ENCODE measurements at places on chromosomes 5 and 9.

DNA sequence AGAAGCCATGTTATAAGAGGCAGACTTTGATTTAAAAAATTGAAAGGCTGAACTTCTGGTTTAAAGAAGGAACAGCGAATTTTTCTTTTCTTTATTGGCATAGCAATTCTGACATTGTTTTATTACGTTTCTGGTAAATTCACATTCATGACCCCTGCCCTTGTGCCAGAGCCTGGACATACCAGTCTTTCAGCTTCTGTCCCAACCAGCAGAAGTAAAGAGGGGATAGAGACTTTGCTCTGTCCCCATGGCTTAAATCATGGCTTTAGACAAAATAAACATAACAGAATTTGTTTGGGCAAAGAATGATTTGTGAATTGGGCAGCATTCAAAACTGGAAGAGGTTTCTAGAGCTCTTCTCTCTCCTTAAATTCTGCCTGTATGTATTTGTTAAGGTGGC lies 15.3 kb downstream of the CAST start:
- no peak for DNase-seq

DNA sequence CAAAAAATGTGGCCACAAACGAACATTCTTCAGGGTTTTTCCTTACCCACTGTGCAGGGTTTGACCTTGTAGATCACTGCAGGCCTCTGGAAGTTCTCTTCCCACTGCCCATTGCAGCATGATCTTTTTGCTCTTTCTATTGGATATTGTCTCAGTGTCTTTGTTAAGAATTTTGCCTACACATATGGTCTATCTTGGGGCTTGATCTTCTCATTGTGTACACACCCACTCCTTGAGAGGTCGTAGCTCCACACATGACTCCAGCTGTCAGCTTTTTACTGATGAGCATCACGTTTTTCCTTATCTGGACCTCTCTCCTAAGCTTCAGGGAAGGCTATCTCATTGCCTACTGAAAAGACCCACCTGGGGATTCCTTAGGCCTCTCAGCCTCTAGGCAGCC lies 3.0 kb upstream of the GLRX start:
- DNase-seq = no peak

GRCh38 chr5:138611678-138612218 lies 36.5 kb upstream of the HSPA9 start:
- DNase-seq = no peak

GRCh38 chr5:169356181-169356580 lies 55.2 kb upstream of the SLIT3 start:
- no peak for DNase-seq

DNA sequence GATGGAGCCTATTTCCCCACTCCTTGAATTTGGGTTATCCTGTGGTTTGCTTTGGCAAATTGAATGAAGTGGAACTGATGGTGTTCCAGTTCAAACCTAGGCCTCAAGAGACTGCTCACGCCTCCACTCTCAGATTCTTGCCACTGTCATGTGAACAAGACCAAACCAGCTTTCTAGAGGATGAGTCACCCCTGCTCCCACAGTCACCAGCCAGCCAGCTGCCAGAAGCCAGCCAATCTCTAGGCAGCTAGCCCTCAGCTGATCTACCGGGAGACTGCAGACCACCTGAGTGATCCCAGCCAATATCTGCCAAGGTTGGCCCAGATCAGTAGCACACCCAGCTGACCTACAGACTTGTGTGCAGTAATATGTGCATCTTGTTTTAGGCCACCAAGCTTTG lies 300.6 kb downstream of the TMEM38B start:
- DNase-seq = no peak

DNA sequence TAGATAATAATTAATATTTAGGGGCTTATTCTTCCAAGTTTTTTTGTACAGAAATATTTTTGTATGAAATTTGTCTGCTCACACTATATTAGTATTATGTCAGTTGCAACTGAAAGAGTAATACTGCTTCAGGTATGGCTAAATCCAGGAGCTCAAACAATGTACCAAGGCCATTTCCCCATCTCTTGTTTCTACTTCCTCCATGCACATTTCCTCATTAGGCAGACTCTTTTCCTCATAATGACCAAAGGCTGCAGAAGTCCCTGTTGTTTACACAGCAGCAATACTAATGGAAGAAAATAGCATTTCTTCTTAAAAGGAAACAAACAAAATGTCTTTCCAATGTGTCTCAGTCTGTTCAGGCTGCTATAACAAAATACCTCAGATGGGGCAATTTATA lies 9.2 kb upstream of the OTULINL start:
- no peak for DNase-seq

DNA sequence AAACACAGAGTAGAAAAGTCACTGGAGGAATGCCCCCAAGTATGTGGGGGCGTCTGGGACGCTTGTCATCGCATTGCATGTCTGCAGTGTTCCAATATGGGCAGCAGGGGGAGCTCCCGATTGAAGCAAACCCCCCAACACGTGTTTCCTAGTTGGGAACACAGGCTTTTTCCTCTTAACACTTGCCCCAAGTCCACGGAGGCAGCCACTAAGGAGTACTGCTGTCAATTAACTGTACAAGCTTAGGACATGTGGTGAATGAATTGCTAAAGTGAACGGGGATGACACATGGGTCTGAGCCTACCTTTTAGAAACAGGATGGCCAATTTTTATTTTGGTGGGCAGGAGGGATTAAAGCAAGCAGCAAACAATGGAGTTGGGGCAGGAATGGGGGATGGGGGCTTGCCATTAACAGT lies 2.2 kb downstream of the GABRB2 start:
- no peak for DNase-seq

DNA sequence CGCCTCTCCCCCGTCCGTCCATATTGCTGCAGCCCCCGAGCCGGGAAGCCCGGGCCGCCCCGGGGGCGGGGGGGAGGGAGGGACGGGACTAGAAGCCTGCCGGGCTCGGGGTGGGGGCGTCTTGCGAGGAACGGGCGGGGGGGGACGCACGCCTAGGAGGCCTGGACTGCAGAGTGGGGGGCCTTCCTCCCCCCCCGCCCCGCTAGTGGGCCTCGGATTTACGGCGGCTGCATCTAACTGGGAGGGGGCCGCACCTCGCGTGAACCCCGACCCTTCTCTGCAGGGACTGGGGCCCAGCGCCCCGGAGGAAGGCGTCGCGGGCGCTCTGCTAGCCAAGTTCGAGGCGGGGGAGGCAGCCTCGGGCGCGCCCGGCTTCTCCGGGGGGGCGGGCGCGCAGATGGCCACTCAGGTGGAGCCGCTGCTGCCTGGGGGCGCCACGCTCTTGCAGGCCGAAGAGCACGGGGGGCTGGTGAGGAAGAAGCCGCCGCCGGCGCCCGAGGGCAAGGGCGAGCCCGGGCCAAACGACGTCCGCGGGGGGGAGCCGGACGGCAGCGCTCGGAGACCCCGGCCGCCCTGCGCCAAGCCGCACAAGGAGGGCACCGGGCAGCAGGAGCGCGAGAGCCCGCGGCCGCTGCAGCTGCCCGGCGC lies at the start of gene LARP1:
Gene LARP1, plus strand, starts transcription at position 17 of the 648 bp plus-strand sequence. Its CDS starts 381 bp downstream, at position 398.
- peak; percentile 34 for DNase-seq

GRCh38 chr9:32882705-32883104 lies 99.4 kb downstream of the TMEM215 start:
- no peak for DNase-seq

GRCh38 chr5:37077146-37077545 lies 172.0 kb downstream of the CPLANE1 start:
- no peak for DNase-seq

DNA sequence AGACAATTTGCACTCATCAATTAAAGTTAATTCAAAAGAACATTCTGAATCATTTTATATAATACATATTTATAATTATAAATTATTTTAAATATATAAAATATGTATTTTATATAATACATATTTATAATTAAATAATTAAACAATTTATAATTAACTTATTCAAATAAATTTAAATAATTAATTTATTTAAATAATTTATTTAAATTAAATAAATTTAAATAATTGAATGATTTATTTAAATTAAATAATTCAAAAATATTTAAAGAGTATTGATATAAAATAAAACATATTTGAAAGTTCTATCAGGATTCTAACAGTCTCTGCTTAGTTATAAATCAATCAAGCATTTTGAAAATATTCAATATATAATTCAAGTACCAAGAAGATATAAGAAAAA lies 775.5 kb upstream of the CTNND2 start:
- DNase-seq = no peak

- peak; percentile 32 for DNase-seq
Observed at GRCh38 chr5:139394123-139394653, 716 bp downstream of the PROB1 start.

DNA sequence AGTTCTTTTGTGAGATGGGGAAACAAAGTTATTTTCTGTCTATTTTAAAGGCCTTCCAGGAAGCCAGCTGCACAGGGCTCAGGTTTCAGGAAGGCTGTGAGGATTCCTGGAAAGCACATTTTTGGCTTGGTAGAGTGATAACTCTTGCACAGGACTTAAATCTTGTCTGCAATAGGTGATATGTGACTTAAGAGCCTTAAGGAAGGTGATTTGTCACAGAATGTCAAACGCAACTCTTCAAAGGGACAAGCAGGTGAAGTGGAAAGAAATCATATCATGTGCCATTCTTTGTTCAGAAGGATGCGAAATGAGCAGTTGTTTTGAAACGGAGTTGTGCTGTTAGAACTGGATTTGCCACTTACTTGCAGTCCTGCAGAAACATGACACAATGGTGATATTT lies 459.3 kb downstream of the MAT2B start:
- no peak for DNase-seq

DNA sequence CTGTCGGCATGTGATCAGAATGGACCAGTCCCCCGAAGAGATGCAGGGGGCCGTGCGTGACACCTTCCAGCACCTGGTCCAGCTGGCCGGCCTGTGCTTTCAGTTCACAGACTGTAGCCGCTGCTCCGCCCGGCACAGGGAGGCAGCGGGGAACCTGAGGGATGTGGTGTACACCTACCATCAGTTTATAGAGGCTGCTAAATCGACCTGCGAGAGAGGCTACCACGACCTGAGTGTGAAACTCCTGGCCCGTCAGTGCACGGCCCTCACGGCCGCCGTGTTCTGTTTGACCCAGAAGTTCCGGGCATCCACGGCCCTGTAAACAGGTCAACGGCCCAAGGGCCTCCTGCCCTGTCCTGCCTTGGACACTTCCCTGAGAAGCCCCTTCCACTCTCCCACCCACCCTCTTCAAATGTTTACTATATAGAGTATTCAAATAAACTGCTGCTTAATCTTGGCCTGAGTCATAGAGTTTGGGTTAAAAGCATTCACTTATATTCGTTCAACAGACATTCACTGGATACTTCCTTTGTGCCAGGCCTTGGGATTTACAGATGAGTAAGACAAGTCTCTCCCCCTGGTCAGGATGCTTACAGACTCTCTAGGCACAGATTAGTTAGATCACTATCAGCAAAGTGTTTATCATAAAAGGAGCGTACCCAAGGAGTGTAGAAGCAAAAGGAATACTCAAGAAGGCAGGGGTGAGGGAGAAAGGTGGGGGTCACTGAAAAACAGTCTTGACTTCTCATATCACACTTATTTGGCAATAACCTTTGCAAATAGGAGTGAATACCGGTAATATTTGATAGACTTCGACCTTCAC lies 6.9 kb upstream of the TRMT10B start:
- DNase-seq = no peak

GRCh38 chr9:5529683-5530221 lies 19.4 kb downstream of the PDCD1LG2 start:
- no peak for DNase-seq

DNA sequence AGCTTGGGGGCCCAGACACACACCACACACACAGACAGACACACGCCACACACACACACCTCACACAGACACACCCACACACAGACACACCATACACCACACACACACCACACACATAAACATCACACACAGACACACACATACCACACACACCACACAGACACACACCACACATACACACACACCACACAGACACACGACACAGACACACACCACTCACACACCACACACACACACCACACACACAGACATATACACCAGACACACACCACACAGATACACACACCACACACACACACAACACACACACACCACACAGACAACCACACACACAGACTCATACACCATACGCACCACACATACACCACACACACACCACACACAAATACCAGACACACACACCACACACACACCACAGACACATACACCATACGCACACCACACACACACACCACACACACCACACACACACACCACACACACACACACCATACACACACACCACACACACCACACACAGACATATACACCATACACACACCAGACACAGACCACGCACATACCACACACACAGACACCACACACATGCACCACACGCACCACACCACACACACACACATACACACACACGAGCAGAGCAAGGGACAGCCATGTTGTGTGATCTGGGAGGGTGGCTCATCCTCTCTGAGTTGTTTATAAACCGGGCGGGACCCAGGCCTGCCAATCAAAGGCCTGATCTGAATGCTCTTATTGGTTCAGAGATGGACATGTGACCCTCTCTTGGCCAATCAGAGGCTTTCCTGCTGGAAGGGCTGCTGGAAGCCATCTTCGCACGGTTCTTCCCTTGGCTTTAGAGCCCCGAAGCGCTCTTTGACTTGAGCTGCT lies 148.3 kb downstream of the GAPVD1 start:
- peak; percentile 27 for DNase-seq
